Astrocyte (in vitro differentiated cells and primary cell): ENCODE measurements at places on chromosomes 16 and 17.

DNA sequence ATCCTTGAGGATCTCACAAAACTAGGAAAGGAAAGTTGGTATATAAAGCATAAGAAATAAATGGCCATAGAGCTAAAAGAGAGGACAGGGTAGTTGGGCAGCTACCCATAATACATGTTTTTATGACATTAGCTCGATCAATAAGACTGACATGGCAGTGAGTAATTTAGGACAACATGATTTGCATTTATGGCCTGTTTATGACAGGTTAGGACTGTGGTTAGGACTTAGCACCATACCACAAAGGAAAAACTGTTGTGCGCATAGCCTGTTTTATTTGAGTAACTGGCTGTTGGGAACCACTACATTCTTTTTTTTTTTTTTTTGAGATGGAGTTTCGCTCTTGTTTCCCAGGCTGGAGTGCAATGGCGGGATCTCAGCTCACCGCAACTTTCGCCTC lies 18.0 kb upstream of the TRIM37 start:
- DNase-seq = no peak

GRCh38 chr16:69302301-69302700 lies 8.8 kb upstream of the VPS4A start:
- DNase-seq = no peak

DNA sequence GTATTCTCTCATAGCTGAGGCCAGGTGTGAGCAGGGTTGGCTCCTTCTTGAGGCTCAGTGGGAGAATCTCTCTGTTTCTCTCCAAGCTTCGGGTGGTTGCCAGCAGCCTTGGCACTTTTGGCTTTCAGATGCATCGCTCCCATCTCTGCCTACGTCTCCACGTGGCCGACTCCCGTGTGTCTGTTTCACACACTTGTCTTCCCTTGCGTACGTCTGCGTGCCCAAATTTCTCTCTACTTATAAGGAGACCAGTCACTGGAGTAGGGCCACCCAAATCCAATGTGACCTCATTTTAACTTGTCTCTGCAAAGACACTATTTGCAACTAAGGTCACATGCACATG lies 14.7 kb downstream of the OSBPL7 start:
- no peak for DNase-seq

DNA sequence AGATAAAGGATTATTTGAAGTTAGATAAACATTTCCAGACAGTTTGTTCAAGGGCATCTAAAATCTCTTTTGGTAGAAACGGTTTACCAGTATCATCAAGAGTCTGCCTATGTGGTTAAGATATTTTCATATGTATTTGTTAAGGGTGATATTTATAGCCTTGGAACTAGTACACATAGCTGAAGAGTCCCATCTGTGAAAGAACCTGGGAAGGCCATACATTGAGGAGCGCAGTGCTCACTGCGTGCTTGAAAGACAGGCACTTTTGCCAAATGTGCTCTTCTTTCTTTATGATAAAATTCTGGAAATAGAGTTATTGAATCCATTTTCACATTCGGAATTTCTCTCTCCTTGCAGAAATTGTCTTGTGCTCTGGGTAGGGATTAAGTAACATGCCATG lies 7.7 kb downstream of the IGSF6 start:
- DNase-seq = no peak

GRCh38 chr17:1232786-1233185 lies 37.5 kb upstream of the BHLHA9 start:
- peak; percentile 59 for DNase-seq

- DNase-seq = peak; percentile 12
These were observed 72.6 kb upstream of the CNEP1R1 start for GRCh38 chr16:49952386-49952785.

GRCh38 chr16:572865-573650 lies 3.3 kb downstream of the PIGQ start:
- DNase-seq = no peak

DNA sequence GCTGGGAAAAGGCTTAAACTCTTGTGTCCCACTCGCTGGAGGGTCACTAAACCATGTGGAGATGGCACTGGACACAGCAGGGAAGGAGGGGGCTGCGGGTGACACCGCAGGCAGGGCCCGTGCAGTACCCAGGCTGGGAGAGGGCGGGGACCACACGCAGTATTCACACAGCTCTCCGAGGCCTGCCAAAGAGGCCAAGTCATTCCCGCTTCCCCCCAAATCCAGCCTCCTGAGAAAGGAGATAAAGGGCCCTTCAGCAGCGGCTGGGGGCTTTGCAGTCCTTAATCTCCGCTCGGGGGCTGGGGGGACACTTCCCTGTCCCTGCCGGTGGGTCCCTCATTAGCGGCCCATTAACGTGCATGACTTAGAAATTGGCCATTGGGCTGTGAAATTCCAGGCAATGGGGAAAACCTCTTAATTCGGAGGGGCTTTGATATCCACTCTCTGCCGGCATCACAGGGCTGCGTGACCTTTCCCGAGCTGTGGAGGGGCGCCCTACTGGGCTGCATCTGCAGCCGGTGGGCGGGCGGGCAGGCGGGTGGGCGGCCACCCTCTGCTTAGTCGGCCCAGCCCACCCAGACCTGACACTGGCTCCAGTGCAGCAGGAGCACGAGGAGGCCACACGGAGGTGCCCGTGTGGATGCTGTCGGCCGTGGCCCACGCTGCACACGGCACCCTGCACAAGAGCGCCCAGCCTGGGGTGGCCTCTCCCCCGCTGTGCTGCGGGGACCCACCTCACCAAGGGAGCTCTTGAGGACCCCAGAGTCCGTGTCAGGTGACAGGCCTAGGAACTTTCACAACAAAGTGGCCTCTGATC lies 2.6 kb upstream of the SLC38A8 start:
- DNase-seq = no peak

DNA sequence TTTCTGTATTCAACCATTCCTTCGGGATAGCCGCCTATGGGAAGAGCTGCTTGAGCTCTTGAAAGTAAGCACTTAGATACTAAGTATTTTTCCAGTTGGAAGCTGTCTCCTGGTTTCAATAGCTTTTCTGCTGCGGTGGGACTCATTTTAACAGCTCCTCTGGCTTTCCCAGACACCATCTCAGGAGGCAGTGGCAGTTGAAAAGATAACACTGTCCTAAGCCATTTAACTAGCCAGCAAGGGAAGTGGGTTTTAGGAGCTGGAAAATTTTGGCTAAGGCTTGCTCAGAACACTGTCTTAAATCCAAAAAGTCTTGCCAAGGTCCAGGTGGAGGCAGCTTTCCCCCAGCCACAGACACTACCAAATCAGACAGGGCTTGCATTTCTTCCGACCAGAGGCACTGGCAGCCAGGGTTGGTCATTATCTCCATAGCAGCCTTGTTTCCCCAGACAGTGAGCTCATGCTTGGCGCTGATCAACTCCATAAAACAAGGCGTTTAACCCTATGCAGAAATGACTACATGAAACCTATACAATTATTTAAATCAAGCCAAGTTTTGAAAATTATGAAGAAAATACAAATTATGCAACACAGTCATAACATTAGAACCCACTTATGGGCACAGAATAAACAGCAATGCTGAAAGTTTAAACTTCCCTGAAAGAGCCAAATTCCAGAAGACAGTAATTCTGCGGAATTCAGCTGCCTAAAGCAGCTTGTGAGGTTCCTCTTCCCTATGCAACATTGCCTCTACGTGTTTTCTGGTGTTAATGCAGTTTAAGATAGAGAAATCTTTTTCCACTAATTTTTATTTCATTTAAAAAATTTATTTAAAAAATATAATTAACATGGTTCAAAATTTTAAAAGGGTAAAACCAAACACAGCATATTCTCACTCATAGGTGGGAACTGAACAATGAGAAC lies 25.0 kb downstream of the GABARAPL2 start:
- peak; percentile 93 for DNase-seq

GRCh38 chr16:48197294-48197693 lies 41.5 kb upstream of the ABCC12 start:
- no peak for DNase-seq

- no peak for DNase-seq
These were observed 16.0 kb downstream of the FBXO31 start for GRCh38 chr16:87367529-87367928.

DNA sequence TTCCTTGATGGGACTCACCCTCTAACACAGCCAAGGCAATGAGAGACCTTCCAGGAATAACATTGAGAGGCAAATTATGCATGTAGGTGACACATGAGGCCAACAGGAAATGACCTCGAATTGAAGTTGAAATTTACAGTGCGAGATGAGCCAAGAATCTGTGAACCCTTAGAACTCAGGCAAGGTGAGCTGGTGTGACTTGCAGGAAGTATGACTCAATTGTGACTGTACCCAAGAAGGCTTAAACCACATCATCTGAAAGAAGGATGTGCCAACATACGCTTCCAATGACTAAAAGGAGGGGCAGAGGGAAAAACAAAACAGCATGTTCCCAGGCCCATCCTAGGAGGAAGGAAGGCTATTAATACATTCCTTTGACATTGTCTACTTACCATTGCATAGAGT lies 44.8 kb downstream of the PITPNC1 start:
- peak; percentile 97 for DNase-seq

- no peak for DNase-seq
These were observed 19.0 kb upstream of the CPHXL start for GRCh38 chr16:75745242-75745641.

DNA sequence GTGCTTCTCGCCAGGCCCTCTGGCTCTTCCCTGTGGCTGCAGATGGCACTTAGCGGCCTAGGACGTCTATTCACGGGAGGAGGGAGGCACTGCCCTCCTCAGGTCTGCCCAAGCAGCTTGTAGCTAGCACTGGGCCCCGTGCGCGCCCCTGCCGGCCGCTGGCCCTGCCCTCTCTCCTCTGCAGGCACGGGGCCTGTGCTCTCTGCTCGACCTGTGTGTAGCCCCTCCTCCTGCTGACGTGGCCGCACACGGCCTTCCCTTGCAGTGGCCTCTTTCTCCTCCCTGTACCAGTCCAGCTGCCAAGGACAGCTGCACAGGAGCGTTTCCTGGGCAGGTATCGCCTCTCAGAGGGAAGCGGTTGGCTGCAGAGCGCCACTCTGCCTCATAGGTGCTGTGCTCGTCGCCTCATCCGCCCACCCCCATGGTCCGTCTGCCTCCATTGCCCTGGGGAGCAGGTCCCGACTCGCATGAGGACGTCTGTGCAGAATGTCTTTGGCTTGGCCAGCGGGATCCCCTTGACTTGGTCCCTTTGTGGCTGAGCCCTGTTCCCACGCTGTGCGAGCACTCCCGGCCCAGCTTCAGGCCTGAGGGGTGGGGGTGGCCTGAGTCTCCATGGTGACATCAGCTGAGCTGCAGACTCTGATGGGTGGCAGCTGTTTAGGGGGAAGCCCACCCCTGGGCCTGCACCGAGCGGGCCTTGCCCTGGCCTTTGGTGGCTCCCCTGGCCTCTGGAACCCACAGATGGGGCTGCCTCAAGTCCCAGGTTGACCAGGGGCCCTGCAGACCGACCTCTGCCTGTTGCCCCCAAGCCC lies 34.6 kb downstream of the TSC2 start:
- no peak for DNase-seq

- DNase-seq = no peak
These were observed 45.8 kb downstream of the WDR45B start for GRCh38 chr17:82602487-82602886.

DNA sequence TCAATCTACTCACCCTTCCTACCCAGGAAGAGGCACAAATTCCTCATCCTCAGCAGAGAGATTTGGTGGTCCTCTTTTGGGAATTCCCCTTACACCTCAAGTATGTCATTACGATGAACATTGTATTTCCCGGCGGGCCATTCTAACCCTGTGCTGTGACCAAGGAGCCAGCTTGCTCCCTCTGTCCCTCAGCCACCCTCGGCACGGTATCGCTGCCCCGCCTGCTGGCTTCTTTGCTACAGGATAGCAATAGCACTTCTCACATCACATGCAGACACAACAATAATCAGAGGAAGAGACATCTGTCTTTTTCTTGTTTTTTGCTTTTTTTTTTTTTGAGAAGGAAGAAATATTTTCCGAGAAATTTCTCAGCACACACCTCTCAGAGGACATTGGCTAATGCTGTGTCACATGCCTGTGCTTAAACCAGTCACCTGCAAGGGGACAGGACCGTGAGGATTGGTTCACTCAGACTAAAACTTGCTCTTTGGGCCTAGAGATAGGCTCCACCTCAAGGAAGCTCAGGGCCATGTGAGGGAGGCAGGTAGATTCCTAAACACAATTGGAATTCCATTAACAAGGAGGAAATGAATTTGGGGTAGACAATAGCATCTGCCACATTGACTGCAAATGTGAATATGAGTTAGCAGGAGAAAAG lies 41.2 kb downstream of the TMC5 start:
- no peak for DNase-seq

DNA sequence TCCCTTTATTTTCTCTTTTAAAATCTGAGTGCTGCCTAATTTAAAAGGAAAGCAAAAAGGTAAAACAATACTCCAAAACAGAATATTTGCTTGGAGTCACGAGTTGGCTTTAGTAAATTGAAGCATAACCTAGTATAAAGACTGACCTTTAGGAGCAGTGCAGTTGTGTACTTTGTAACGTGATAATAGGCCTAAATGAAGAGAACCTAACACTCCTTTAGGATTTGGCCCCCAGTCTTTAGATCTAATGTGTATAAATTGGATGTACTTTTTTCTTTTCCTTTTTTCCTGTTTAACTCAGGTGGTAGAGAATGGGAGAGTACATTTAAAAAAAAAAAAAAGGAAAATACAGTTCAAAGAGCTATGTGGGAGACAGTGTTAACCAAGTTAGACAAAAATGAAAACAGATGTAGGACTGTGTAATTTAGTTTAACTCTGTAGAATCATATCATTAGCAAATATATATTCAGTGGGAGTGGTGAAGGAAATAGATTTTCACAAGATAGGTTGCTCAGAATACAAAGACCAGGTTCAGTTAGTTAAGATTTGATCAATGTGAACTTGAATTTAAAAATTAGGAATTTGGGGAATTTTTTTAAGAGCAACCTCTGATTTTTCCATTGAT lies 16.8 kb downstream of the CPD start:
- no peak for DNase-seq

DNA sequence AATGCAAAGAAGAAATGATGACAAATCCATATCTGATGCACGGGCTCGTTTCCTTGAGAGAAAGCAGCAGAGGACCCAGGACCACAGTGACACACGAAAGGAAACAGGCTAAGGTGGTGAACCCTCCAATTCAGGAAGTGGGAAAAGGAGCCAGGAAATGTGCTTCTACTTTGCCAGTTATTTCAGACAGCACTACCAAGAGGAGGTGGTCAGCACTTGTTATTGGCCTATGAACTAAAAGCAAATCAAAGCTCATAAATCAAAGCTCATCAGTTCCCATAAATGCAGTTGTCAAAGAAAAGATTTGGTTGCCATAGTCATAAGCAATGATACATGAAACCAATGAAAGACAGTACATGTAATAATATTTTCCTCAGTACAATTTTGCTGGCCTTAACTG lies 12.6 kb upstream of the CLTC start:
- DNase-seq = no peak

- peak; percentile 66 for DNase-seq
These were observed 7.0 kb downstream of the KSR1 start for GRCh38 chr17:27463235-27463677.

- no peak for DNase-seq
These were observed 48.7 kb upstream of the SEC14L1 start for GRCh38 chr17:77092025-77092424.

DNA sequence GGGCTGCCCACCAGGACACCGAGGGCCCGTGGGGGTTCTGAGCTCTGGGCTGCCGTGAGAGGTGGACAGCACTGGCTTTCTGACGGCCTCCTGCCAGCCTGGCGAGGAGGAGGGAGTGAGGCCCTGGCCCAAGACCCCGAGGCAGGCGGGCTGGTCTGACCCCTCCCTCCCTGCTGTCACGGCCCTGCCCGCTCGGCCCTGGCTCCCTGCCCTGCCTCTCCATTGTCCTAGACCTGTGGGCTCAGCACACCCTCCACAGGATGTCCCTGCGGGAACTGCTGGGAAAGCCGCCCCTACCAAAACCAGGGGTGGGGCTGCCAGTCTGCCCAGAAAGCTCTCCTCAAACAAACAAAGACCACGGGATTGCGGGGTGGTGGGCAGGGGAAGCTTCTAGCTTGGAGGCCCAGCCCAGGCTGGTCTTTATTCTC lies 20.7 kb downstream of the SPNS2 start:
- no peak for DNase-seq
